ENCODE measurements at places on chromosomes 3 and 15.

DNA sequence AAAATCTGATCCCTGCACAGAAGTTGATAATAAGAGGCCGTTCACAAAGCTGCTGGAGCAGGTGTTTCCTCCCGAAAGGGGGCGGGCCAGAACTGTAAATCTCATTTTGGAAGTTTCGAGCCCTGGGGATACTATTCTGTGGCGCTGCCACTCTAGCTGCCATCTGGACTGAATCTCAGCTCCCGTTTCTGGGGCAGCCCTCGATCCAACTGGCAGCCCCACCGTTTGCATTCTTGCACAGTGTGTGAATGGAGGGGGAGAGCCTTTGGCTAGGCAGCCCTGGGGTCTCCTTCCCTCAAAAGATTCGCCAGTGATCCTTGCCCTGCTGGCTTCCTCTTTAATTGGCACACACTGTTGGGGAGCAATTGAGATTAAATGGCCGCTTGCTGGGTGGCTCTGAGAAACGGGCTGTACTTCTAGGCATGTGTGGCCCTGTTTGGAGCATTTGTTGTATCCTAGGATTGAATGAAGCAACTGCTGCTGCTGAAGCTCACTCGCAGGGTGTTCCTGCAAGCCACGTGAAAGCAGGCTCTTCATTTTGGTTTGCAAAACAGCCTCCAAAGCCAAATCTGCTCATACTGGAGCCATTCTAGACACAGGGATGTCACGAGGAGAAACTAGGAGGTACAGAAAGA, 57.2 kb upstream of the TOPAZ1 start:
- DNase-seq: no peak

DNA sequence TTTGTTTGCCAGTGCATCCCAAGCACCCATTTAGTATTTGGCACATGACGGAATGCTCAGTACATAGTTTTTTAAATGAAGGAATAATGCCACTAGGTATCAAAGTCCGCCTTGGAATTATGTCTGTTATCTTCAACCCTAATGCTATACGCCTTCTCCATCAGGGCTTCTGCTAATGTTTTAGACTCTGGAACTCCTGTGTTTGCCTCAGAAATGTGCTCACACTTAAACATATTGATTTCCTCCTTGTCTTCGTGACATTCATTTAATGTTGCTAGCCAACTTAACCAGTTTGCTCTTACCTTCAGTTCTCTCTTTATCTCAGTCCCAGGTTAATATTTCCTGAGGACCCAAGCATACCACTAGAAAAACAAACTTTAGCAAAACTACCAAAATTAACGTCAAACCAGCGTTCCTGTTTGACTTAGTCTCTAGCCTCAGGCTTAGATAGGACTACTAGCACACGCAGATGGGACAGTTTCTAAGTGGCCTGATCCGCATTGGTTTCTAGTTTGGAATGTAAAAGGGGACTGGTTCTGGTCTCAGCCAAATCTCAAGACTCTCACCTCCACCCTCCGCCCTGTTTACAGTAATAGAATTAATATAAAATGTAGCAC, 81.4 kb downstream of the IL1RAP start:
- DNase-seq: no peak

GRCh38 chr3:41173926-41174885, 25.1 kb upstream of the CTNNB1 start:
- DNase-seq: no peak

GRCh38 chr3:45940004-45940780, 3.1 kb upstream of the CXCR6 start:
- DNase-seq: no peak

GRCh38 chr3:104190681-104191080, 1176.0 kb upstream of the ALCAM start:
- no peak for DNase-seq

GRCh38 chr3:152021951-152022461, 148.6 kb downstream of the SUCNR1 start:
- DNase-seq: peak; percentile 13

GRCh38 chr3:156661155-156661554, 13.2 kb upstream of the TIPARP start:
- no peak for DNase-seq

- no peak for DNase-seq
Measured at GRCh38 chr15:67307156-67307555, 52.6 kb downstream of the IQCH start.

- DNase-seq: no peak
Measured at GRCh38 chr3:157512534-157512933, 9.3 kb upstream of the VEPH1 start.
